Omental fat pad (tissue), 4 donors: ENCODE measurements at places on chromosomes 5 and 9. TPM values are rescaled to one million over a fixed set of nuclear protein-coding genes. Genes with fewer than 3 reads are reported as not detected.

CARD9 gene
- total RNA-seq: 2.5 TPM

- DNase-seq: no peak
These were observed 168.4 kb downstream of the TSSK1B start for GRCh38 chr5:113266227-113266912.

DNA sequence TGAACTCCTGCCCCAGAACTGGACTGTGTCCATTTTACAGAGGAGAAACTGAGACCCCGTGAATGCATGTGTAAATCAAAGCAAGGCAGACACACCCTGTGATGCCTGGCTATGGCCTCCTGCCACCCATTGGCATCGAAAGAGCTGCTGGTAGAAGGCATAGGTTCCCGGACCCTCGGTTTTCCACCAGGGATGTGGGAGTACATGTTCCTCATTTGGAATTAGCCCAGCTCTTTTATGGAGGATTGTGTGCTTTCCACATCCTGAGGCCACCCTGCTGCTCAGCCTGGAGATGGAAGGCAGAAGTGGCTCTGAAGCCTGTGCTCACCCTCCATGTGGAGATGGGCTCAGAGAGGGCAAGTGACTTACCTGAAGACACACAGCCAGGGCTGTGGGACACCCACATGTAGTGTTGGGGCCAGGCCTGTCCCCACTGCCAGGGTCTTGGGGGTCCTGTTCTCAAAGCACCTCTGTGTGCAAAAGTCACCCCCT, 2.8 kb downstream of the SUSD3 start:
- no peak for DNase-seq

DNA sequence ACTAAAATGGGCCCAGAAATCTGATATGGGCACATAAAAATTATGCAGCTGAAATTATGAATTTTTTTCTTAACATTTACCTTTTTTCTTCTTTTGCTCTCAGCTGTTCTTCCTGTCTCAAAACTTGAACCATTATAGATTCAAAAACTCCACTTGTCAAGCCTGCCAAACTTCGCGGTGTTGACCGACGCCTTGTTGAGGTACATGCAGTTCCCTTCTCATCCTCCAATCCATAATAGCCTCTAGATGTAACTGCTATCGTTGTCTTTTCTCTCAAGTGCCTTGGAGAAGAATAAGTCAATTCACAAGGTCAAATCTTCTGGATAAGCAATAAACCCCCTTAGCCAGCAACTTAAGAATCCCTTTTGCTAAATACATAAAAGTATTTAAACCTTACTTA, 27.2 kb downstream of the RANBP6 start:
- DNase-seq: no peak

DNA sequence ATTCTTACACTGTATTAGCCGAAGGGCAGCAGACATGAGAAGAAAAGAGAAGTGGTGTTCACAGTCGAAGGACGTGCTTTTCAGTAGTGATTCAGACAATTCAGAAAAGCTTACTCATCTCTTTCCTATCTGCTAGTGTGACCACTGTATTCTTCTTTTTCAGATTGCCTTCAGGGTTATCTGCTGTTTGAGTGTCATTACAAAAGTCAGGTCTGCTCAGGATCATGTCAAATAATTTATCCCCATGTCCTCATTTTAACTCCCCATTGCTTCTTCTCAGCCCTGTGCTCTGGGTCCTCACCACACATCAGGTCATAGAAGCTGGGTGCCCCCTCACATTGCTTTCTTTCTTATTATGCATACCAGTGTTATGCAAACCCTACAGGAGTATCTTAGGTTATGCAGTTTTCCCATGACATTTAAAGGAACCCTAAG, 394.0 kb downstream of the CETN3 start:
- no peak for DNase-seq

DNA sequence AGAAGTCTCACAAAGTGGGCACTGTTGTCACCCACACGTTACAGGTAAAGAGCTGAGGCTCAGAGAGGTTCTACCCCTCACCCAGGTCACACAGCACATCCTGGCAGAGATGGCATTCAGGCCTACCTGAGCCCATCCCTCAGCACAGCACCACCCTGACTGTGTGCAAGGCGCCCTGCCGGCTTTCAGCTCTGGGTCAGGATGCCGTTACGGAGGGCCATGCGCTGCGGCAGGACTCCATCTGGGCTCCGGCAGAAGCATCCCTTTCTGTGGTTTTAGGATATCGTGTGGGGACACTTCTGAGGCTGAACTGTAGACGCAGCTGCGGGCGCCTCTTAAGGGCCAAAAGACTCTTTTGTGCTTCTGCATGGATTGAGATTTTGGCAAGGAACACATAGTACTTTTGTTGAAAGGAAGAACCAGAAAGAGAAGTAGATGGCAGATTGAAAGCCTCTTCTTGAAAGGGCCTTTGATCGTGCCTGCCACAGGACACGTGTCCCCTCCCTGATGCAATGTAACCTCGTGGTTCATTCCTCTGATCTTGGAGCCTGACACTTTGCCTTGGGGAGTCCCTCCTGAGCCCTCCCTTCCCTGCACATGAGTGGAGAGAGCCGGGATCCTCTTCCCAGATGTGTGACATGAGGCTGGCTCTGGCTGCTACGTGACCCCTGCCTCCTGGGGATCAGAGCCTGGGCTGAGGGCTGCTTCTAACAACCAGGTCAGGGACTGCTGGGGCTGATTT, 31.3 kb downstream of the USP20 start:
- no peak for DNase-seq

- DNase-seq: no peak
These were observed 28.9 kb downstream of the HSDL2 start for GRCh38 chr9:112408819-112409218.
